ENCODE measurements at places on chromosomes 7 and 10.

GRCh38 chr7:28478656-28479055 lies 66.3 kb downstream of the CREB5 start:
- DNase-seq = no peak

DNA sequence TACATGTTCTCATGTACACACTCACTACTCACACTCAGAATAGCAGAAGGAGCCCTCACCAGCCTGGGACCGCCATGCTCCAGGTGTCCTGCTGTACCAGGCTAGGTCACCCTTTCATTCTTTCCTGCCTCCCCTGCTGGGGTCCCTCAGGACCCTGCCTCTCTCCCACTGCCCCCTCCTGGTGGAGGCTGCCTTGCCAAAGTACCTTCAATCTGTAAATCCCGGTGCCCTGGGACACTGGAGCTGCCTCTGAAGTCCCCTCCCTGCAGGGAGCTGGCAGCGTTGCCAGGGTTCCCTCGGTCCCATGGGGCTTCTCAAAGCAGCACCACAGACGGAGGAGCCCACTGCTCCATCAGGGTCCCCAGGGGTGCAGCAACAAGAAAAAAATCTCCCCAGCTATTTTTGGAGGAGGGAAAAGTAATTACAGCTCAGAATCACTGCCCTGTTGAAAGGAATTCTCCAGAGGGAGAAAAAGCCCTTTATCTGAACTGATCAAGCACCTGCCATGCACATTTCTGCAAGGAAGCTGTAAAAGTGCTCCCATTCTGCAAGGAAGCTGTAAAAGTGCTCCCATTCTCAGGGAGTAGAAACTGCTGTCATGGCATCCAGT lies 259.9 kb downstream of the PTPRN2 start:
- no peak for DNase-seq

DNA sequence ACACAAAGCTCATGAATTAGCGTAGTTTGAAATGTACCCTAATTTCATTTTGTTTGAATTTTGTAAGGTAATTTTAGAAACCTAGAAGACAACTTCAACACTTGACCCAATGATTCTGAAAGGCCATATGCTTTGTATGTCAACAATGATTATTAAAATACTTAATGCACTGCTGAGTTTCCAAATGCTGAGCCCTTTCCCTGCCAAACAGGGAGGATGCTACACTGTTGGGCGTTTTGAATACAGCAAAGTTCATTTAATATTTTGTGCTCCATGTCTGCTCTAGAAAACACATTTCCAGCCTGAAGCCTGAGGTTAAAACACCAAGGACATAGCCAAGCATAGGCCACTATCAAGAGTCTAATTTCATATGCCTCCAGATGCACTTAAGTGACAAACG lies 99.8 kb downstream of the ICA1 start:
- DNase-seq = no peak

DNA sequence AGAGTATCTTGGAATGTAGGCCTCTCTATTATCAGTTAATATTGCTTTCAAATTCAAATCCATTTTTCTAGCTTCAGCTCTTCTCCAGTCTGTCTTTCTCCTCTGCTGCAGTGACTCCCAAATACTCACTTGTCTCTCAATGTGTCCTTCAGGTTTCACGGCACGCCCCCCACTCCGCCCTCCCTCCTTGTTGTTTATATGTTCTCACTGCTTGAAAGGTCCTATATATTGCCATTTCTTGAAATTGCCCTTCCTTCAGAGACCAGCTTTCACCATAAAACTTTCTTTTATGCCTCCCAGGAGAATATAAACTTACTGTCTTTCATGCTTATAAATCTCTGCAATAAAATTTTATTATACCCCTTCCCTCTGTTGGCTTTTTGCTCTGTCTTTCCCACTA lies 668.2 kb downstream of the CCSER2 start:
- no peak for DNase-seq

DNA sequence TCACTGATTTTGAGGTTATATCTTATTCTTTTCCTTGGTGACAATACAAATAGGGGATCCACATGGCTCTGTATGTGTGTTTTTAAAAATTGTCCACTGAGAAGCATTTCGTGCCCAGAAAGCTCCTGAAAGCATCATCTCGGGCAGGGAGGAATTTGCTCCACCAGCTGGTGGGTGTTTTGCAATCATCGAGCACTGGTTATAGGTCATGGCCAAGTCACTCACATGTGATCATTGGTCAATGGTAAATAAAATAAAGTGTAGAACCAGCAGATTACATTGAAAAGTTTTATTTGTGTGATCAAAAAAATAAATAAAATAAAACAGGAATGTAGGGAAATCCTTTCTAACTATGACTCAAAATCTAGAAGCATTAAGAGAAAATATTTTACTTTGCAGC lies 23.0 kb upstream of the SNX13 start:
- DNase-seq = no peak

DNA sequence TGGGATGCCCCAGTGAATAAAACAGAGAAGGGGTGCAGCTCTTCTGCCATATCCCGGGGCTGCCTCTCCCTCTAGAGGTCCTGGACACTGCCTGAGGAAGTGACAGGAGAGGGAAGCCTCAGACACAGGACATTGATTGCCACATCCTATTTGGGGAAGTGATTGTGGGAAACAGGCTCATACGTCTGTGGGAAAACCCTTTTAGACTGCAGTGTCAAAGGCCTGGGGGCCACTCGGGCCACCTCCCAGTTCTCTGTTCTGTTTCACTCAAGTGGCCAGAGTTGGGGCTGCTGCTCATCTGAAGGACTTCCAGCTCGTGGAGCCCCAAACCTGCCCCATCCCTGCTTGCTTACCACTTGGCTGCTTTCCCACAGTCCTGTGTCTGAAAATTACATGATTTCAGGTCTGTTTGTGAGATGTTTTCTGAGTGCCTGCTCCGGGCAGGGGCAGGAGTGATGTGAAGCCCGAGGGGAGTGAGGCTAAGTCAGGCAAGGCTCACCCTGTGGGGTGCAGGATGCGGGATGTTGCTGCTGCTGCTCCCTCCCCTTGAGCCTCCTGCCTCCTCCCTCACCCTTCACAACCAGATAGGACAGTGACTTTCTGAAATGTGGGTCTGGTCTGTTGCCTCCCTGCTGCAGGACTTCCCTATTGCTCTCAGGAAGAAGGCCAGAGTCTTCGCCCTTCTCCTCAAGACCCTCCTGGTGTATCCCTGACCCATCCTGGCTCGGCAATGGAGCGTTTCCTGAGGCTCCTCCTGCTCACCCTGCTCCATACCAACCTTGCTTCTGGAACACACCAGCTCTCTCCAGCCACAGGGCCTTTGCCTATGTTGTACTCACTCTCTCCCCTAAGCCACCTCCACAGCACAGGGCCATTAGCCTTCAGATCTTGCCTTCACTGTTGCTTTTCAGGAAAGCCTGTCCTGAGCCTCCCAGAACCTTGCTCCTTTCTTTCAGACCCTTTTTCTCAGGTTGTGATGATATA lies 58.4 kb downstream of the NEURL1 start:
- DNase-seq = no peak

GRCh38 chr10:91462423-91462822 lies 52.3 kb downstream of the HECTD2 start:
- DNase-seq = no peak

- DNase-seq = no peak
Observed at GRCh38 chr7:105067691-105068090, 53.7 kb downstream of the KMT2E start.

GRCh38 chr10:12709000-12709401 lies 292.5 kb downstream of the CCDC3 start:
- no peak for DNase-seq

DNA sequence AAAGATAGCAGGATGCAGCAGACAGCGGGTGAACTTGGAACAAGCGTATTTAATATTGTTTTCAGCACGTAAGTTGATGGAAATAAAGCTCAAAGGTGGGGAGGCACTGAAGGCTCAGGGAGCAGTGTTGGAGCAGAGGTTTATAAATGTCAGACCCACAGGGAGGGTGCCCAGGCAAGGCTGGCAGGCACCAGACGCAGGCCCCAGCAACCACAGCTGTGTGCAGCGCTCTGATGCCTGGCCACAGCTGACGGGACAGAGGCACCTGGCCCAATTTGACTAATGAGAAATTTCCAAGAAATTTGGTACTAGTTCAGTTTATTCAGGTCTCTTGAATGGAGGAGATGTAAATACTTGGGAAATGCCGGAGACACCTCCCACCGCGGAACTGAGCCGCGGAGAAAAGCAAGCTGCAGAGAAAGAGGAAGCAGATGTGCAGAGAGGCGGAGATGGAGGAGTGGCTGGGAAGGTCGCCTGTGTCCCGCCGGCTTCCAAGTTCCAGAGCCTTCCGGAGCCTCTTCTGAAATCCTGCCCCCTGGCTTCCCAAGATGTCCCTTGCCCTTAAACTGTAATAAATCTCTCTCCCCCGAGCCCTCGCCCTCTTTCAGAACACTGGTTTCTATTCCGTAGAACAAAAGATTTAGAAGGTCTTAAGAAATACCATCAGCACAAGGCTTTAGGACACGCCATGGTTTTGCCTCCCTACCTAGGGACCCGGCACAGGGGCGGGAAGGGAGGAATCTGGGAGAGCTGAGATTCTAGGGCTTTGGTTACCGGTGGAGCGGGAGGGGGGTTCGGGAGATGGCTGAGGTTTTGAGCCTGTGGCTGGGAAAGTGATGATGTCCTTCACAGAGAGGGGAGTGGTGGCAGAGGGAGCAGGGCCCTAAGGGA lies 38.4 kb upstream of the PLXNA4 start:
- no peak for DNase-seq

DNA sequence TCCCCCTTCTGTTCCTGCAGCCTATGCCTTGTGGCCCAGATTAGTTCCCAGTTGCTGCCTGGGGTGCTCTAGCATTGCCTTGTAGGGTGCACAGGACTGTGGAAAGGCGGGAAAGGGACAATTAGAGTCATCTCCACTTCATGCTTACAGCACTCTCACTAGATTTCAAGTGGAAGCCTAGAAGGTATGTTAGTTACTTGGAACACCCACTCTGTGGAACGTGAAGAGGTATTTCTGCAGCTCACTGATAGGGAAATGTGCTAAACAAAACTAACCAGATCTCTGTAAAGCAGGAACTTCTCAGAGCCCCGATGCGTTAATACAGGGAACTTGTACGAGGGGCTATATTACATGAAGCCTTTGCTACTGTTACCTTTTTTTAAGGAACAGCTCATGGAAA lies 19.4 kb downstream of the STMP1 start:
- no peak for DNase-seq

DNA sequence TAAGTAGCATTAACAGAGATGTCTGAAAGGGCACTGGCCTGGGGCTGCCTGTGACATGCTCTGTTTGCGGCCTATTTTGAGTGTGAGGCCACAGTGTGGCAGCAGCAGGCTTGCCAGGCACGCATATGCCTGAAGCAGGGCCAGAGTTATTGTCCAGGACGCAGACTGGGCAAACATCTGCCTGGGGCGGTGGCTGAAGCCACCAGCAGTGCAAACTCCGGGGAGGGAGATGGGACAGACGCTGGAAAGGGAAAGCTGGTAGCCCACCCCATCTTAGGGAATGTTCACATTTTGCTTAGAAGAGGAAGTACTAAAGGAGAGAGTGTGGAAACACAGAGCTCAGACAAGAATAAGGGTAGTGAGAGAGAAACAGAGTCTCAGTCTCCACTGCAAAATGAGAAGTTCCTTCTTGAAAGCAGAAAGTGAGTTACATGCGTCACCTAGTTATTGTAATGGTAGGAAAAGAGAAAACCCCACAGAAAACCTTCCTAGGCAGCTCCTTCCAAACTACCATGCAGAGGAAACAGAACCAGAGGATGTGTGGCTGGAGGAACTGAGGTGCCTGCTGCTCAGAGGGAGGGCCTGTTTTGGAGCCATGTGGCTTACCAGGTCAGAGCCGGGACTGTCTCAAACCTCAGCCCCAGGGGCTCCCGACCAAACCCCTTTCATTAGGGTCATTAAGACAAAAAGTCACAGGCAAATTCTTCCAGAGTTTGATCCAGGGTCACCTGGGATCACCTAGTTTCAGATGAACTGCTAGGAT lies 14.5 kb downstream of the AKR1B1 start:
- DNase-seq = no peak

DNA sequence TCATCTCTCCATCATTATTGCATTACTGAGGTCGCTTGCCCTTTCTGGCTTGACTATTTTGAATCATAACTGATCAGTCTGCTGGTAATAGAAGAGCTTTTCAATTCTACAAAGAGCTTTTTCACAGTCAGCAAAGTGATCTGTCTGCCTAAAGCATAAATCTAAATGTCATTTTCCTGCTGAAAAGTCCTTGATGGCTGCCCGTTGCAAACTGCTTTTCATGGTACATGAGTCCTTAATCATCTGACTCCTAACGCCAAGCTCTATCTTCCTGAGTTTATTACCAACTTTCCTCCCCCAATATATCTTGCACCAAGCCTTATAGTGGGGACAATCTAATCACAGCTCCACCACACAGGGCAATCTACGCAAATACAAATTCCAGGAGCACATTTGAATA lies 39.8 kb downstream of the THSD7A start:
- no peak for DNase-seq

GRCh38 chr7:142722248-142722794 lies 27.0 kb upstream of the PRSS1 start:
- no peak for DNase-seq

DNA sequence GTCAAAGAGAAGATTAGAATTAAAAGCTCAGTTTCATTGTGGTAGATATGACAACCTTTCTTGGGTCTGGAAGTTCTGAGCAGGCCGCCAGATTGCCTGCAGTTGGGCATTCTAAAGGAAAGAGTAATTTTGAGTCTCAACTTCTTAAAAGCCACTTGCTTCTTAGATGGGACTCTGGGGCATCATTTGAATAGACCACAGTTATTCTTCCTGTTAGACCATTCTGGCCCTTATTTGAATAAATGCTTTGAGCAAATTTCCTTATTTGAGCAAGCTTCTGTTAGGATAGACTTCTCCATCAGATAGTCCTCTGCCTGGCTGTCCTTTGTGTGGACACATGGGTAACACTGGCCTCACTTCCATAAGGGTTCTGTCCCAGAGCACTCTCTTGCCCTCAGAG lies 40.2 kb downstream of the SND1 start:
- DNase-seq = no peak

DNA sequence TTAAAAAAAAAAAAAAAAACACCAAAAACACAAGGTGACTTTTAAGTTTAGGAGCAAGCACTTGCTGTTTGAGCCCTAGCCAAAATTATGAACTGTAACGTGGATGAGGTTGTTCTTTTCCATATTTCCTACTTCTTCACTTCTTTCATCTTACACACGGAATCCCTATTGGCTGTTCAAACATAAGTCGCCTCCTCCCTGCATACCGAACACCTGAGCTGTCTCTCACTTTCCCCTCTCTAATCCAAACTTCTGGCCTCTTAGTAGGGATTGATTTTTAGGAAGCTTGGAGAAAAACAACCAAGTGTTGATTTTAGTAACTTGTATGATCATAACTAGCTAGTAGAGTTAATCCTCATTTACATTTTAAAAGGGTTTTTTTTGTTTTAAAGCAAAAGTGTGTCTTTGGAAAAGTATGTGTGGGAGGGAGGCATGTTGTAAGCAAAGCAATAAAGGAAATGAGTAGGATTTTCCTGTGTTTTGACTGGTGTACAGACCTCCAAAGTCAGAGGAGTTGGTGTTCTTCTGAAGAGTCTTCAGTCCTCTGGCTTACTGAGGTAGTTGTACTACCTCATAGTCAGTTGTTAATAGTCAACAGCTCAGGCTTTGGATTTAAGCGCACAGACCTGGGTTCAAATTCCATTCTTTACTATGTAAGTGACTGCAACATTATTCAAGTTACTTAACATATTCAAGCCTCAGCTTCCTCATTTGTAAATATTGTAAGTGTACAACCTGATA lies 39.3 kb downstream of the RABGEF1 start:
- DNase-seq = no peak

Measured in NCI-H187 (cell line).